Effector memory CD4-positive, alpha-beta T cell (primary cell): ENCODE measurements at places on chromosomes 1 and 21.

GRCh38 chr1:233675893-233676292, 62.0 kb downstream of the KCNK1 start:
- H3K36me3 ChIP-seq: no peaks in the 10 kb centered on the region
- no peaks in the 10 kb centered on the region for H3K27me3 ChIP-seq
- no peak for DNase-seq
- no peak overlapping the region for H3K27ac ChIP-seq

DNA sequence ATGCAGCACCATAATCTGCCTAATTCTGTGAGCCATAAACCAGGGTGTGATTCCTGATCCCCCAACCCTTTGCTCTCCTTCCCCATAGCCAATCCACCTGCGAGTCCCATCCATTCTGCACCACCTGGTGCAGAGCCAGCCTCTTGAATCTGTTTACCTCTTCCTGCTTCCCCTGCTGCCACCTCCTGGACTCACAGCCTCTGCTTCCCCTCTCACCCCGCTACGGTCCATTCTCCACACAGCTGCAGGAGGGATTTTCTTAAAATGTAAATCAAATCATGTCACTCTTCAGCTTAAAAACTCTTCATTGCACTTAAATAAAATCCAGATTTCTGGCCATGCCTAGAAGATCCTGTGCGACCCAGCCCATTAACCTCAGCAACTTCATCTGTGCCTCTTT, 186.7 kb downstream of the FOXD2 start:
- no peaks in the 10 kb centered on the region for H3K4me1 ChIP-seq
- H3K36me3 ChIP-seq: no peaks in the 10 kb centered on the region
- H3K27ac ChIP-seq: no peak overlapping the region
- H3K4me3 ChIP-seq: no peak overlapping the region
- DNase-seq: no peak
- no peaks in the 10 kb centered on the region for H3K27me3 ChIP-seq

- no peaks in the 10 kb centered on the region for H3K27me3 ChIP-seq
- H3K4me1 ChIP-seq: no peaks in the 10 kb centered on the region
- H3K36me3 ChIP-seq: no peaks in the 10 kb centered on the region
- DNase-seq: no peak
- H3K27ac ChIP-seq: no peak overlapping the region
- H3K4me3 ChIP-seq: no peak overlapping the region
These were observed 53.7 kb upstream of the CACYBP start for GRCh38 chr1:174946031-174946430.

DNA sequence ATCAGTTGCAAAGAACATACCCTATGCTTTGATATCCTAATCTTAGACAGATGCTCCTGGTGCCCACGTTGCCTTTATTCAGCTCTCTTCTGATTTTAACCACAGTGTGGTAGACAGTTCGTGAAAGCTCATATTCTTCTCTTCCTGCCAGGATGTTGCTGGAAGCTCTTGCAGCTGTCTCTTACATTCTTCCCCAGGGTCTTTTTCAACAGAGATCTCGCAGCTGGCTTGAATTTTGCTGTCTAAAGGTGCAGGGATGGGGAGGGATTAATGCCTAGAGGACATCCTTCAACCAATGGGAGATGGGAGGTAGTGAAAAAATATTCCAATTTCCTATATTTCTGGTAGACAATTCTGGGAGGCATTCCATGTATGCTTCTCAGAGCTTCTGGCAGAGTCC, 150.0 kb upstream of the APP start:
- H3K4me3 ChIP-seq: no peak overlapping the region
- H3K27ac ChIP-seq: no peak overlapping the region
- no peaks in the 10 kb centered on the region for H3K4me1 ChIP-seq
- H3K27me3 ChIP-seq: no peaks in the 10 kb centered on the region

DNA sequence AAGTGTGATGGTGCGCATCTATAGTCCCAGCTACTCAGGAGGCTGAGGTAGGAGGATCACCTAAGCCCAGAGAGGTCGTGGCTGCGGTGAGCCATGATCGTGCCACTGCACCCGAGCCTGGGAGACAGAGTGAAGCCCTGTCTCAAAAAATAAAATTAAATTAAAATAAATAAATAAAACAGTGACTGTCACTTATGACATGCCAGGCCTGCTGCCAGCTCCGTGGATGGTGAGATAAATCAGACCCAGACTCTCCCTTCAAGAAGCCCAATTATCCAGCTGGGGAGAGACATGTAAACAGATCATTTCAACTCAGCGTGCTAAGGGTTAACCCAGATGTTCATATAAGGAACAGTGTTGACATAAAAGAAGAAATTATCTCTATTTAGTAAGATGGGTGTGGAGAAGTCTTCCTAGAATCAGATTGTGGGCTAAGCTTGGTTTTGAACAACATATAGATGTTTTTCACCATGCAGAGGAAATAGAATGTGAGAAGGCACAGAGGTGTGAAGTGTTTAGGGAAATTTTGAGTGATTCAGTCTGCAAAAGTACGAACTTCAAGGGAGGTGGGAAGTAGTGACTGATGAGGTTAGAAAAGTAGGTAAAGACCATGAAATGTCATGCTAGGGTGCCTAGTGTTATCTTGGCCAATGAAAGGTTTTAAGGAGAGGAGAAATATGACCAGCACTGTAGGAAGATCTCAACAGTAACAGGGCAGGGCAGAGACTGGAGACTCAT, 18.3 kb downstream of the YARS1 start:
- H3K4me3 ChIP-seq: no peak overlapping the region
- peaks cover 14% of the 10 kb centered on the region for H3K4me1 ChIP-seq
- DNase-seq: no peak
- no peaks in the 10 kb centered on the region for H3K36me3 ChIP-seq
- peak overlapping the region; percentile 59 for H3K27ac ChIP-seq
- H3K27me3 ChIP-seq: no peaks in the 10 kb centered on the region

GRCh38 chr1:109912873-109913272, 2.2 kb downstream of the CSF1 start:
- H3K27me3 ChIP-seq: no peaks in the 10 kb centered on the region
- H3K4me3 ChIP-seq: peak overlapping the region; percentile 73
- peak overlapping the region; percentile 21 for H3K27ac ChIP-seq
- peaks cover 19% of the 10 kb centered on the region for H3K36me3 ChIP-seq
- DNase-seq: no peak

DNA sequence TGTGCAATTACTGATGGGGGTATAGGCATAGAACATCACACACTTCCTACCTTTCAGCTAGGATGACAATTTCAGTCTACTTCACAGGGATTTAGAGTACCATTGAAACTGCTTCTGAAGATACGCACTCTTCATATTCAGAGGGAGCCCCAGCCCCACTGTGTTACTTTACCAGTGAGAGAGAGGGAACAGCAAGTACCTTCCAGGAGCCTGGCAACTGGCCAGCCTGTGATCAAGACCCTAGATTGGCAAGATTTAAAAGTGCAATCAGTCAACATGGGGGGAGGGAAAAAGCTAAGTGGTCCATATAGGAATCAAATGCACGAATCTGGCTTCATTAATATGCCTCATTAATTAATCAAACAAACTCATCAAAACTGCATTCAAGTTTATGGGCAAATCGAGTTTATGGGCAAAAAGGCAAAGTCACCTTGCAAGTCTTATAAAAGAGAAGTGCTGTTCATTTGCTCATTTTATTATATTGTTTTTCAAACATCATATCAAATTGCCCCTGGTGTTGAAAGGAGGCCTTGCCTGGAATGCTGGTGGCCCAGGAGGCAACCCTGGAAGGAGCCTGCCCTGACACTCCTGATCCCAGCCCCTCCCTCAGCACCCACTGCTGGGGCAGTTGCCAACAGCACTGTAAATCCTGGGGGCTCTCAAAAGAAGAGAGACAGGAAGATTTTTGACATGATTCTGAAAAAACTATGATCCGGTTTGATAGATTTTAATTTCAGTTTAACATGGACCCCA, 184.9 kb upstream of the DPT start:
- no peak overlapping the region for H3K27ac ChIP-seq
- H3K27me3 ChIP-seq: no peaks in the 10 kb centered on the region

DNA sequence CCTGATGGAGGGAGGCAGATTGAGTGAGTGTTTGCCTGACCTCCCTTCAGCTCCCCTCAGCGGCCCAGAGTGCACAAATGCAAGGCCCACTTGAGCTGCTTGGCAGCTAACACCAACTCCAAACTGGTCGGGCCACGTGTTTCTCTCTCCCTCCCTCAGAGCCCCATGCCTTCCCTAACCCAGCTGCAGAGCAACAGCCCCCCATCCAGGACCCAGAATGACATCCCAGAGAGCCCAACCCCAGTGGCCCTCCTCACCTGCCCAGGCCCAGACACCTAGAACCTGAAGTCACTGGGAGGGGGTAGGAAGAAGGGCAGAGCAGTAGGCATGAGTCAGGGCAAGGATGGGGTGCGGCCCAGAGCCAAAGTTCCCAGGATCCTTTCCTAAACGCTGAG, 789 bp upstream of the S100A14 start:
- H3K27me3 ChIP-seq: no peaks in the 10 kb centered on the region
- no peaks in the 10 kb centered on the region for H3K4me1 ChIP-seq
- no peak overlapping the region for H3K27ac ChIP-seq
- no peak overlapping the region for H3K4me3 ChIP-seq

- no peak for DNase-seq
- H3K27me3 ChIP-seq: peaks cover under 1% of the 10 kb centered on the region
- no peaks in the 10 kb centered on the region for H3K36me3 ChIP-seq
- H3K4me1 ChIP-seq: no peaks in the 10 kb centered on the region
- H3K27ac ChIP-seq: no peak overlapping the region
- no peak overlapping the region for H3K4me3 ChIP-seq
These were observed 11.6 kb upstream of the SAMD11 start for GRCh38 chr1:911875-912739.

GRCh38 chr21:38913120-38913892, 107.6 kb downstream of the ETS2 start:
- no peak overlapping the region for H3K27ac ChIP-seq
- no peaks in the 10 kb centered on the region for H3K36me3 ChIP-seq
- no peaks in the 10 kb centered on the region for H3K4me1 ChIP-seq
- H3K27me3 ChIP-seq: no peaks in the 10 kb centered on the region
- H3K4me3 ChIP-seq: no peak overlapping the region
- DNase-seq: no peak

GRCh38 chr1:48777219-48777895, 666 bp upstream of the BEND5 start:
- no peak for DNase-seq
- H3K27ac ChIP-seq: no peak overlapping the region
- no peaks in the 10 kb centered on the region for H3K36me3 ChIP-seq
